Astrocyte (in vitro differentiated cells and primary cell): ENCODE measurements at places on chromosomes 4 and X. TPM values are rescaled to one million over a fixed set of nuclear protein-coding genes. Genes with fewer than 3 reads are reported as not detected.

DNA sequence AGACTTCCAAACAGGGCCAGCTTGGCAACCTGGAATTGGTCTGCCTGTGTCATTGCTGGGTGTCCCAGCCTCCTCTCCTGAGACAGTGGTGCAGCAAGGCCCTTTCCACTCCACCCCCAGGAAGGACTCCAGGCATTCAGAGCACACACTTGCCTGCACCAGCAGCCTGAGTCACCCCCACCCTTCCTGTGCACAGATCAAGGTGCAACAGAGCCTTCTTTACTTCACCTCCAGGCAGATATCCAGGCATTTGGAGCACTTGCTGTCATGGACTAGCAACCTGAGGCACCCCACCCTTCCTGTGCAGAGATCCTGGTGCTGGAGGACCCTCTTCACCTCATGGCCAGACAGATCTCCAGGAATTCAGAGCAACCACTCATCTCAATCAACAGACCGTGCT, 135.8 kb downstream of the GASK1B start:
- no peak for DNase-seq

DNA sequence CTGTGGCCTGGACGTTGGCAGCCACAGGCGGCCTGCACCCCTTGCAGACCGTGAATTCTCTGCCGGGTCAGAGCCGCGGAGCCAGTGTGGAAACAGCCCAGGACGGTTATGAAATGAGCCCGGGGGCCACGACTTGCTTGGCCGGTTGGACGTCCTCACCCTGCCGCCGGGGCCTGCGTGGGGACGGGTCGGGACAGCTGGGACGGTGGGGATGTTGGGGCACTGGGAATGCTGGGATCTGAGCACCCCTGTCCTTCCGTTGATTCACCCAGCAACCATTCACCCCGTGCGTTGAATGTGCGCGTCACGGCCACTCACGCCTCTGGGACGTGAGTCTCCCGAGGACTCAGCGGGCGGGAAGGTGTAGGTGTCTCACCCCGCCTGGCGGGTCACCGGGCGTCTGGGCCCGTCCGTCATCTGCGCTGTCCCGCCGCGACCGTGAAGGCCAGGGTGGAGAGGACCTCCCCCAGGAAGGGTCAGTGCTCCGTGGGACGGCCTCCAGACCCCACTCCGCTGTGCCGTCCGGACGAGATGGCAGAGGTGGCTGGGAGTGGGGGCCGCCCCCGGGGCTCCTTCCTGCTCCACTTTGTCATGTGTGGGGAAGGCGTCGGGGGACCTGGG, 4.5 kb upstream of the PLCXD1 start:
- DNase-seq: peak; percentile 38

Gene GABRG1
- total RNA-seq: not detected in 2 replicates

- peak; percentile 96 for DNase-seq
Observed at GRCh38 chr4:57053508-57053907, 56.7 kb downstream of the IGFBP7 start.

Gene IL15
- 3.6 and 4.8 TPM in 2 replicates for total RNA-seq

DNA sequence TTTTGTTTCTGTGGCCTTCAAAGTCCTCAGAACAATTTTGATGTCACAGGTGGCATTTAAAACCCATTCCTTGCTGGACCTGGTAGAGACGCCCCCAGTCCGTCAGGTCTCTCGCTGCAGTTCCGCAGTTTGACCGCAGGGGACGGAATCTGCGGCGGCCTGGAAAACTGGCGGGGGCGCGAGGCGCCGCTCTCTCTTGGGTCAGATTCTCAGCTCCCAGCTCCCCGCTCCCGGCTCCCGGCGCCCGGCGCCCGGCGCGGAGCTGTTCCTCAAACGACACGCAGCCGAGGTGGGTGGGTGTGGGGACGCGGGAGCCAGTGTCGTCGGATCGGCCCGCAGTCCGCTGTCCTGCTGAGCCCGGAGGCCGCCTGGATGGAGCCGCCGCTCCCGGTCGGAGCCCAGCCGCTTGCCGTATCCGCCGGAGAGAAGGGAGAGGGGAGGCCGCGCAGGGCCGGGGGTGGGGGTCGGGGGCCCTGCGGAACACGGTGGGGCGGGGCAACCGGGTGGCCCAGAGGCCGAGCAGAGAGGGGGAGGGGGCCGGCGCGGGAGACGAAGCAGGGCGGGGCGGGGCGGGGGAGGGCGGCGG, at the start of gene OCRL:
Gene OCRL (plus strand): TSS at position 192 of the 586 bp plus-strand sequence. CDS start 181 bp downstream, at position 373.
- peak; percentile 29 for DNase-seq

DNA sequence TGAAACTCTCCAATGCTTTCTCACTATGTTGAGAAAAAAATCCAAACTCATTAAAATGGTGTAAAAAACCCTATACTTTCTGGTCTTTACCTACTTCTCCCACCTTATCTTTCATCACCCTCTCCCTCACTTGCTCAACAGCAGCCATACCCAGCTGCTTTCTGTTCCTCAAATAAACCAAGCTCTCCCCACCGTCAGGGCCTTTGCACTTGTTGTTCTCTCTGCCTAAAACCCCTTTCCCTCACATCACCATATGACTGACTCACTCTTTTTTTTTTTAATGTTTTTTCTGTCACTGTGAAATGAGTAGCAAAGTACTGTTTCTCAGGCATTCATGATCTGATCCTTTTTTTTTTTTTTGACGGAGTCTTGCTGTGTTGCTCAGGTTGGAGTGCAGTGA, 122.3 kb upstream of the TMEM164 start:
- DNase-seq: no peak

Gene TMEM192
- 17.4 and 20.2 TPM in 2 replicates for total RNA-seq

DNA sequence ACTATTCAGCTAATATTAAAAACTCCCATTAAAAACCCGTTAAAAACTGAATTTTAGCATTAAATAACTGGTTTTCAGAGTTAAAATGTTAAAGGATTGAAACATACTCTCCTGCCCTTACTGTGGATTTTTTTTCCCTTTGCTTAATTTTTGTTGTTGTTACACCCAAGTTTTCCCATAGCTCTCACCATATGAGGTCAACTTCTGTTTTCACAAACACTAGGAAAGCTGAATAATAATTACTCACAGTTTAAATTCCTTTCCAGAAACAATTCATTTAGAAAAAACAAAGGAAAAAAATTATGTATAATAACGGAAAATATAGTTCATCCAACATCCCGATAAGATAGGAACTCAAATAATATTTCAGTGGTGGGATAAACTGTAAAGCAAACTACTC, 129.0 kb downstream of the PPP3CA start:
- DNase-seq: no peak

GRCh38 chr4:65865489-65865888, 195.2 kb upstream of the EPHA5 start:
- no peak for DNase-seq

Gene FSTL5
- 0.34 and 0.43 TPM in 2 replicates for total RNA-seq

Gene RNF150
- 4.1 and 5.2 TPM in 2 replicates for total RNA-seq

Gene PPARGC1A
- total RNA-seq: 0.48 and 0.53 TPM in 2 replicates

DNA sequence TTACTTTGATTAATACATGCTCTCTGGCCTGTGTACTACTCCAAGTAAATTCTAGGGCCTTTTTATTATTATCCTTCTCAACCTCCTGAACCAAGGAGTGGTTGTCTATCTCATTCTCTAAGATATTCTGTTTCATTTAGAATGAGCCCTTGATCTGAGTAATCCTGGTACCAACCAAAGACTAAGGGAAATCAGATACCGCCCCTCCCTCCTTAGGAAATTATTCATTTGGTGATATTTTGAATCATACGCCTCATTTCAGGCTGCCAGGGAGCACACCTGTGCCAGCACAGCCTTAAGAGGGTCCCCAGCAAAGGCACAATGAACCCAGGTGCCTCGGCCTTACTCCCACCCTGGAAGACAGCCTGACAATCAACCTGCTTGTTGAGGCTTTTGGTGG, 73.2 kb upstream of the STARD8 start:
- no peak for DNase-seq

Gene GPR50
- total RNA-seq: 0.67 and 1.00 TPM in 2 replicates

Gene NDNF
- total RNA-seq: 0.19 and 0.34 TPM in 2 replicates

DNA sequence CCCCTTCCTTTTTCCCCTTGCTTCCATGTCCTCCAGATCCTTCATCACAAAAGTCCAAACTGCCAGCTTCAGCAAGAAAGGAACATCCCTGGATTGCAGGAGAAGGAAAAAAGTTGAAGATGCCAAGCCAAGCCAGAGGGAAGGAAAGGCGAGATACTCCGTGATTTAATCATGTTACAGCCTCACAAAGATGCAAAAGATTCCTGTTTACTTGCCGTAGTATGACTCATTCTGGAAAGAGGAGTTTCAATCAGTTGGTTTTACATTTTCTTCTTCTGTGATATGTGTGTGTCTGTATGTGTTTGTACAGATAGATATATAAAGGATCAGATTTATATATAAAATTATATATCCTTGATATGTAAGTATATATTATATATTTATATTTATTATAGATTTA, 69.3 kb downstream of the BTC start:
- no peak for DNase-seq

Gene MAGEH1
- 15.1 and 15.4 TPM in 2 replicates for total RNA-seq

DNA sequence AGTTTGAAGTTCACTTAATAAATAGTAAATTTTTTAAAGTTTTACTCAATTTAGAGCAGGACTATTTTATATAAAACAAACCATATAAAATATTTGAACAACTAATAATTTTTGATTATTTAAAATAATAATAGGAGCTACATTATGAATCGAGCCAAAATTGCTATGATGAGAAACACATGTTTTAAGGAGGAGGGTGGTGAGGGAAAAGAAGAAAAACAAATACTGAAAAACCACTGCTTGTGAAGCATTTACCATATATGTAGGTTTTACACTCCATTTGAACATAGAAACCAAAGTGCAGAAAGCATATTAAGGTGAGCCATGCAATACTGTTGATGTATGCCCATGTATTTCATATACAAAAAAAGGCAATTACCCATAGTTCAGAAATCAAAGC, 448.9 kb downstream of the FSTL5 start:
- peak; percentile 10 for DNase-seq

Gene EDA
- total RNA-seq: 1.2 and 1.8 TPM in 2 replicates
